NCI-H748 treated with DMSO at 0.1 percent for 48 hours (cell line): ENCODE measurements at places on chromosomes 4 and X.

DNA sequence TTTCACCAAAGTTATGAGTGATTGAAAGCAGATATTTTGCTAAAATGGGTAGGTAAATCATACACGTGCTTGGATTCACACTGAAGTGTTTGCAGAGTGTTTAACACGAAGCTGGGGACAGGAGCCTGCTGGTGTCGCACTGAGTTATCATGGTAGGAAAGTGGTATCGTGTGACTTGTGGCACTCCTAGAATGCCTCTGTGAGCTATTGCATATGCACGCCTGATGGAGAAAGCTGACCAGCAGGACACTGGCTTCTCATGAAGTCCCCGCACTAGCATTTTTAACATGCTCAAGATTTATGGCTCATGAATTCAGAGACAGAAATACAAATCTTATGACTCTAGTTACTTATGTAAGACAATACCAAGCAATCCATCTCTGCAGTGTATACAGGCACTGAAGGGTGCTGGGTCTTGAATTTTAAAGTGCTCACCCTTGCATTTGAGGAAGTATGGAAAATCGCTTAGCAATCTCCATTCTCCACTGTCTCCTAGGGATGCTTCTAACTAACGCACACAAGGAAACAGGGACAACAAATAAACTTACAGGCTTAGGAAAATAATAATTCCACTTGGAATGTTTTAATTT is 19.8 kb downstream of the VCX3B start:
- DNase-seq: no peak

DNA sequence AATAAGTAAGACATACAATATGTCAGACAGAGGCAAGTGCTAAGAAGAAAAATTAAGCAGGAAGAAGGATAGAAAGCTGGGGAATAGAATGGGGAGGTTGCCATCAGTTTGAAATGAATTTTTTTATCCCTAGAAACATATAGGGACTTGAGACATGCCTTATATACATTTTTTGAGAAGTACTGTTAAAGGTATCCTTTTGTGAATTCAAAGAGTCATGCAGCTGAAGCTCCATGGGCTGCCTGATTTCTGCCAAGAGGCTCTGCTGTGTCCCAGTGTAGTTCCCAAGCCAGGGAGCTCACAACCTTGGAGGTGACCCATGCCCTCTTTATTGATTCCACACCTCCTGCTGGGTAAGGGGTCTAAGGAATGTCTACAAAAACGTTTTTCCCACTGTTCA is 564.6 kb upstream of the DIPK2B start:
- DNase-seq: no peak

DNA sequence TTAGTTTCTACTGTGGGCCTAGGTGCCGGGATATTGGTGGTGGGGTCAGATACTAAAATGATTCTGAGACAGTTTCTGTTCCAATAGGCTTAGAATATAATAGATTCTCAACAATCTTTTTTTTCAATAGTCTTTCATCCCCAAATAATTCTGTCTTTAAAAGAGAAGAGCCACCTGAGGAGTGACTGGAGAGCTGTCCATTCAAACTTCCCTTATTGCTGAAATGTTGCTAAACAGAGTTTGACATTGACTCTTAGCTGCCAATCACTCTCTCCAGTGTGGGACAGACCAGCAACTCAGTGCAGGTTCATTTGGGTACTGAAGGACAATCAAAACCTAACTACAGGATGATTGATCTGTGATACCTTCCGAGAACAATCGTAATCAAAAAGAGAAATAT is 12.4 kb upstream of the ADH7 start:
- no peak for DNase-seq

- peak; percentile 10 for DNase-seq
These were observed 100.8 kb downstream of the ARSJ start for GRCh38 chr4:113878668-113879067.

DNA sequence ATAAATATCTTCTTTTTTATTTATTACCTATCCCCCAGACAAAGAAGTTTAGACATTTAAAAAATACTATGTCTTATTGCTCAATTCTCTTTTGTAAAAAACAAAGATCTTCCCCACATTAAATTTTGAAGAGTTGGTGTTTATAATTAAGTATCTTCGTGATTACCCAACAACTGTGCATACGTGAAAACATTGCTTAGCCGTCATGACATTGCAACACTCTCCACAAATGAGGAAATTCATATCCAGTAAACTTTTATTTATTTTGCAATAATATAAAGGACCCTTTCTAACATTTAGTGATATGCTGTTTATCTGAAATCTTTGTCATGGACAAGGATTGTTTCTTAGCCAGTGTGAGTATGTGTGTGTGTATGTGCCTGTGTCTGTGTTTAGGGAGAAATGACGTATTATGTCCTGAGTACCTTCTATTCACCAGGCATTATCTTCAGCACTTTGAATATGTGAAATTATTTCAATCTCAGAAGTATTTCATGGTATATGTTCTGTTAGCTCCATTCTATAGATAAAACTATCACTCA is 26.1 kb upstream of the EREG start:
- no peak for DNase-seq
